ENCODE measurements at places on chromosomes 12 and 14.

DNA sequence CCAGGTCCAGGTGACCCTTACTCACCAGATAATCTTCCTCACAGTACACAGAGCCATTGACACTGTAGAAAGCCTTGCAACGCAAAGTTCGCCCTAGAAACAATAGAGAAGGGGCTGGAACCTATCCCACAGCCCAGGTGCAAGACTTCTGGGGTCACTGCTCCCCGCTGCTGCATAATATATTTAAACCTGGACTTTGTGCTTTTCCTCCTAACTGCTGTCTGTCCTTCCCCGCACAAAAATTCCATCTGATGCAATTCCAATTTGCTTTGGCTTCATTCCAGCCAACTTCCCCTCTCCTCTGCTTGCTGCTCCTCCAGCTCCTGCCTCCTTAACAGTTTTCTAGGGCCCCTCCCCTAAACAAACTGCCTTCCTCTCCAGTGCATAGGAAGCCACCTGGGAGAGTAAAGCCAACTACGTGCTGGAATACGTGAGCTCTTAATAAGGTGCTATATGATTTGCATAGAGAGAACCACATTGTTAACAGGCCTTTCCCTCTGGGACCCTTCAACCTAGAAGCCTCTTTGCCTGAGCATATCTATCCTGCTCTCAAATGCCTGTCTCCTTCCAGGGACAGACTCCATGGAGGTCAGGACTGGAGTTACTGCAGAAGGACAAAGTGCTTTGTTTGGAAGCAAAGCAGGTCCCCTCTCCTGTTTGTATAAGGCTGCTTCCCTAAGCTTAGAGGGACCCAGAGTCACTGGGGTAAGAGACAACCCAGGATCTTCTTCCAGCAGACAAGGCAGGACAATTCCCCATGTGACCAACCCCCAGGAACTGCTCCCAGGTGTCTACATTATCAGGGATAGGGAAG lies 5.5 kb downstream of the AJUBA start:
- no peak for DNase-seq

DNA sequence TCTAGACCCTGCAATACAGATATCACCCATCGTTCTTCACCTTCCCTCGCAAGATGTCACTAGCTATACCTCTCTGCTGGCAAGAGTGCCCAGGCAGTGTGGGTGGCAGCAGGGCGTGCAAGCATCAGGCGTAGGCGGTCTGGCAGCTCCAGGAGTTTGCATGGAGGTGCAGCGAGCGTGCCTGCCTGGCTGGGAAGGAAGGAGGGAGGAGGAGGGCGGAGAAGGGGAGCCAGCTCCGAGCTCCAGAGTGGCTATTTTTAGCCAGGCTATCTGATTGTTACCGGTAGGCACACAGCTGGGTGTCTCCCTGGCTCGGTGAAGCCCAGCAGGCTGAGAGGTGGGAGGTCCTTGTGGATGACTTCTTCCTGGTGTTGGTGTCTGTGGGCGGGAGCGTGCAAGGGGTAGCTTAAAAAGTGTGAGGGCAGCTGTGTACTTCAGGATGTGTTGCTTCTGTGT lies 6.2 kb downstream of the FOXJ2 start:
- DNase-seq: no peak

- no peak for DNase-seq
Measured at GRCh38 chr14:95887351-95887750, 10.7 kb downstream of the TUNAR start.

DNA sequence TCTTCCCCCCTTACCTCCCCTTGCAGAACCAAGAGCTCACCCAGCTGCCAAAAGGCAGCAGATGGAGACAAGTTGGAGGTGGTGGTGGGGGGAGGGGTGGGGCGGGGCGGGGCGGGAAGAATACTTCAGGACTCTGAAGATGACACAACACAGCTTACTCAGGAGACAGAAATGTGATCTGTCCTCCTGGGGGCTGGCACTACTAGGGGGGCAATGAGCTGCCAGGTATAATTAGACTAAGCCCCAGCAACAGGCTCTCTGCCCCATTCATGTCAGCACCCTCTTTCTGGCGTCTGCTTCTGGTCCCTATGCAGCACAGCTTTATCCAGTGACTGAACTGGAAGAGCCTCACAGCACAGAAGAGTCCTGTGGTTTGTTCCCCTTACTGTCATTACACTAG lies 407.0 kb downstream of the MED13L start:
- no peak for DNase-seq

GRCh38 chr12:54439521-54440255 lies 20.6 kb upstream of the ITGA5 start:
- DNase-seq: no peak

Data from foreskin keratinocyte (primary cell).